ENCODE measurements at places on chromosomes 2 and 18. TPM values are rescaled to one million over a fixed set of nuclear protein-coding genes. Genes with fewer than 3 reads are reported as not detected.
A peak's percentile ranks its signal among the peaks of the same experiment; 100 is the strongest.

DNA sequence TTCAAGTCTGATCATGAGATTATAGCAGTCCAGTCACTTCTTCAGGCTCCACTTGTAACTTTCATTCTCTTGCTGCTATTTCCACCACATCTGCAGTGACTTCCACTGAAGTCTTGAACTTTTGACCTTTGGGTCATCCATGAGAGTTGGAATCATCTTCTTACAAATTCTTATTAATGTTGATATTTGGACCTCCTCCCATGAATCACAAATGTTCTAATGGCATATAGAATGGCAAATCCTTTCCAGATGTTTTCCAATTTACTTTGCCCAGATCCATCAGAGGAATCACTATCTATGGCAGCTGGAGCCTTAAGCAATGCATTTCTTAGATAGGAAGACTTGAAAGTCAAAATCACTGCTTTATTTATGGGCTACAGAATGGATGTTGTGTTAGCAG lies 159.4 kb downstream of the LTBP1 start:
- no peak overlapping the region for H3K27ac ChIP-seq
- no peak for DNase-seq
- H3K4me1 ChIP-seq, result peaks cover 20% of the 10 kb centered on the region

GRCh38 chr2:123566291-123566946 lies 458.7 kb upstream of the CNTNAP5 start:
- H3K27ac ChIP-seq, result no peak overlapping the region
- no peaks in the 10 kb centered on the region for H3K4me1 ChIP-seq
- no peak for DNase-seq
- H3K27me3 ChIP-seq, result peaks cover 3% of the 10 kb centered on the region
- no peak overlapping the region for H3K4me3 ChIP-seq

DNA sequence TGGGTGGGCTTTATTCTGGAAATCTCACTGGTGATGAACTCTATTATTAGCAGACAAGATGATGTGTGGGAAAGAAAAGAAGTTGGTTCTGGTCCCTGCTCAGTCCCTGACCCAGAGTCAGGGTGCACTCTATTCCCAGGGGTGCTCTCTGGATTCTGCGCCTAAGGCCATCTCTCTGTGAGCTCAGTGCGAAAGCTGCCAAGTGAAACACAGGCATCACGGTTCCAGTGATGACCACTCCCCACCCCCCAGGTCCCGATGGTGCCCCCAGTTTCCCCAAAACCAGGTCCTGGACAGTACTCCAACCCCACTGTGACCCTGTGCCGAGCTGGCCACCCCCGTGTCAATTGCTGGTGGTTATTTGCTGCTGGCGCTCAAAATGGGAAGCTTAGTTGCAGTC lies 30.1 kb downstream of the RHOB start:
- H3K4me1 ChIP-seq, result peaks cover 10% of the 10 kb centered on the region
- no peak overlapping the region for H3K27ac ChIP-seq
- DNase-seq, result no peak
- peaks cover 4% of the 10 kb centered on the region for H3K27me3 ChIP-seq
- H3K36me3 ChIP-seq, result peaks cover 4% of the 10 kb centered on the region

- H3K27me3 ChIP-seq, result peaks cover 12% of the 10 kb centered on the region
- no peak for DNase-seq
- no peaks in the 10 kb centered on the region for H3K4me1 ChIP-seq
- H3K27ac ChIP-seq, result no peak overlapping the region
Observed at GRCh38 chr2:118351796-118352195, 263.5 kb downstream of the INSIG2 start.

DNA sequence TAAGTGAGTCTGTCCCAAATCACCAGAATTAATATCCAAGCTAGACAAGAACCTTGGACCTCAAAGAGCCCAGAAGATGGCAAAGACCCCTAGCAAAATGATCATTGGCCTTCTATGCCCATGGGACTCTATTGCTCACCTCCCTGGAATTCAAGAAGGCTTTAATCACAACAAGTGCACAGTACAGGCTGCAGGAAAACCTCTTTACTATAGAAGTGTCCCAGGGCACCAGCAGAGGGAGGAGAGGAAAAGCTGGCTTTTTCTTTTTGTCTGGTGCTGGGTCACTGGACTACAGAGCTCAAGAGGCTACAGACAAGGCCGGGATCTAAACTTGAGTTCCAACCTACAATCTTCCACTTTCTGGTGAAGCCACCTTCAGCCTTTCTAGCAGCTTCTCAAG lies 88.3 kb upstream of the PPP1CB start:
- H3K4me3 ChIP-seq, result no peak overlapping the region
- no peaks in the 10 kb centered on the region for H3K27me3 ChIP-seq
- no peaks in the 10 kb centered on the region for H3K36me3 ChIP-seq
- DNase-seq, result no peak
- H3K27ac ChIP-seq, result peak overlapping the region; percentile 79

GRCh38 chr2:76711490-76711889 lies 810.7 kb downstream of the LRRTM4 start:
- H3K4me1 ChIP-seq, result no peaks in the 10 kb centered on the region
- no peak for DNase-seq
- no peak overlapping the region for H3K27ac ChIP-seq
- H3K4me3 ChIP-seq, result no peak overlapping the region

DNA sequence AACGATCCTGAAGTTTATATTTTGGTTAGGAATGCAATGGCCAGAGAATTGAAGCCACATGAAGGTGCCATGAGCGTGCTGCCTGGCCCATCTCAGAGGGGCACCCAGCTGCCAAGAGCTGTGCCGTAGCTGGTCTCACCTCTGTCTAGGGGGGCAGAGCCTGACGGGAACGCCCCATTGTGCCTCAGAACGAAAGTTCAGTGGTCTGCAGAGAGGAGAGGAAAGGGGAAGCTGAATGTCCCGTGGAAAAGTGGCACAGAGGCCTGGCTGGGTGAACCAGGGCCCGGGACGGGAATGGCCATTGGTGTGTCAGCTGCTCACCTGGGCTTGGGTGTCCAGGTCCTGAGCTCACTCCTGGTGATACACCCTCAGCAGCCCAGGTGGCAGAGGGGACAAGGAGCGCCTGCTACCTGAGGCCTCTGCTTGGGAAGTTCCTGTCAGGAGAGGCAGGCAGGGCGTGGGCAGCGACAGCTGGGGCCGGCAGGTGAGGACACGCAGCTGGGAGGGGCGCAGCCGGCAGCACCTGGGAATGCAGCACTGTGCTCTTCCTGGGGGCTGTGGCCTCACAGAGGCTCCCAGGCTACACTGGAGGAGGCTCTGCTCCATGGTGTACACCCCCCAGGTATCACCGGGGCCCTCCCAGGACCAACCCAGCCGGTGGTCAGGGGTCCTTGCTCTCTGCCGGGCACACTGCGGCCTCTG lies 67.3 kb downstream of the PARD6G start:
- no peak overlapping the region for H3K27ac ChIP-seq
- peaks cover 54% of the 10 kb centered on the region for H3K4me1 ChIP-seq
- no peaks in the 10 kb centered on the region for H3K36me3 ChIP-seq

DNA sequence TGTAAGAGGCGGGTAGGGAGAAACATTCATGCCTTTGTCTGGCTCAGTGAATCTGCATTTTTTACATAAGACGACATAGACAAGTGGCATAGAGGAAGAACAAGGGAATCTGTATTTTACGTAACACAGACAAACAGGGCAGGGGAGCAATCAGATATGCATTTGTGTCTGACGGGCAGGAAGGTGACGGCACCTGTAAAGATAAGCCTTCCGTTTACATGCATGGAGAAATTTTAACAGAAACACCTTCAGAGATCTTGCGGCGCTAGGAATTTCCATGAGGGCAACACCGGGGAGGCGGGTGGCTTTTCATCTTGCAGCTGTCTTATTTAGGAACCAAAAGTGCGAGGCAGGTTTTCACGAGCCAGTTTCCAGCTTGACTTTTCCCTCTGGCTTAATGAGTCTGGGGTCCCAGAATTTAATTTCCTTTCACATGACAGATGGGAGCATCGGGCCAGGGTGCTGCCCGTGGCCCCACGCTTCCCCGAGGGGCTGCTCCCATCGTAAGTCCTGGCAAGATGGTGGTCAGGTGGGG lies 42.6 kb downstream of the RTP5 start:
- peaks cover 5% of the 10 kb centered on the region for H3K27me3 ChIP-seq
- no peak for DNase-seq
- H3K36me3 ChIP-seq, result peaks cover 3% of the 10 kb centered on the region
- no peak overlapping the region for H3K27ac ChIP-seq

GRCh38 chr18:48940854-48941611 lies 9.7 kb downstream of the SMAD7 start:
- peaks cover 29% of the 10 kb centered on the region for H3K36me3 ChIP-seq
- H3K4me1 ChIP-seq, result peaks cover 86% of the 10 kb centered on the region
- no peak for DNase-seq
- H3K27me3 ChIP-seq, result no peaks in the 10 kb centered on the region

DNA sequence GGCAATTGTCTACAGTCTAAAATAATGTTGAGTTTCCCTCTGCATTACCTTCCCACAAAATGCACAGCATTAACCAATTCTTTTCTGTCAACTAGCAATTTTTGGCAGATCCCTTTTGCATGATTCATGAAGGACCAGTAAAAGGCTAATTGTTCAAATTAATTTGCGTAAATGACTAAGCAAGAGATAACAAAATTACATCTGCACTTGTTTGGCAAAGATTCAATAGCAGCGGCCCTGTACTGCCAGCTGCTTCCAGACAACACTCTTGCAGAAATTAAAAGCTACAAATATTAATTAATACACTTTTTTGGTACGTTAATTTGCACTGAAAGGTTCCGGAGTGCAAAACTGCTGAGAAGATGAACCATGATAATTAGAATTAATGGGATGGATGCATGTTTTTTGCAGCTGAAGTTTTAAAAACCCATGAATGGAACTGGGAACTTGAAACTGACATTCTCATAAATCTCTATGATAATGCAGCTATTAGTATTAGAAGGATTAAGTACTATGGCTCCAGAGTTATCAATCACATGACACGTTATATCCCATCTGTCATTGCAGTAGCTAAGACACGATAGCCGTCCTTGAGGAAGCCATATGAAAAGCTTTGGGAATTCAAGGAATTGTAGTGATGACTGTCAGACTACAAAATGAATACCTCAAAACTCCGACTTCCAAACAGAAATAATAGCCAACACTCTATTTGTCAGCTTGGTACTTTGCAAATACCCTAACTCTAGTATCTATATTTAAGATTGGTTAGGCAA lies 1268.3 kb upstream of the ACVR2A start:
- H3K27ac ChIP-seq, result no peak overlapping the region
- H3K27me3 ChIP-seq, result peaks cover 3% of the 10 kb centered on the region
- DNase-seq, result no peak
- peaks cover 4% of the 10 kb centered on the region for H3K4me1 ChIP-seq

GRCh38 chr2:10972683-10973433 lies 61.1 kb downstream of the KCNF1 start:
- H3K4me1 ChIP-seq, result peaks cover 29% of the 10 kb centered on the region
- DNase-seq, result no peak
- H3K36me3 ChIP-seq, result no peaks in the 10 kb centered on the region
- H3K4me3 ChIP-seq, result no peak overlapping the region
- peaks cover 23% of the 10 kb centered on the region for H3K27me3 ChIP-seq

DNA sequence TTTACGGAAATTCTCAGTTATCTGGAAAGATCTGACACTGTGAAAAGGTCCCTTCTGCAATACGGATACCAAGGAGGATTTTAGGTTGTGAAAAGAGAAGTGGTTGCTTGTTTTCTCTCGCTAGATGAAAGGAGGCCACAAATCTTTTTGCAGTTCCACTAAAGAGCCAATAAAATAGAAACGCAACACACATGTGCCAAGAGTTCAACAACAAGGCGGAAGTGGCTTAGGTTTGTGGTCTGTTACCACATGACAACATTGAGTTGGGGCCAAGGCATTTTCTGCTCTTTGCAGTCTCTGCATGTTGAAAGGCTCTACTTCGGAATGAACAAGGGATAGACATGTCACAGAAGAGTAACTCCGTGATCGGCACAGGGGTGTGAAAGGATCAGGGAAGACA lies 115.7 kb upstream of the OSR1 start:
- H3K36me3 ChIP-seq, result no peaks in the 10 kb centered on the region
- no peak overlapping the region for H3K4me3 ChIP-seq
- DNase-seq, result no peak
- H3K27me3 ChIP-seq, result peaks cover 10% of the 10 kb centered on the region
- no peaks in the 10 kb centered on the region for H3K4me1 ChIP-seq

GRCh38 chr2:208122248-208122647 lies 2.1 kb downstream of the CRYGD start:
- peaks cover 4% of the 10 kb centered on the region for H3K27me3 ChIP-seq
- no peak overlapping the region for H3K4me3 ChIP-seq
- H3K27ac ChIP-seq, result no peak overlapping the region

GRCh38 chr2:100417711-100418124 lies 250 bp upstream of the CHST10 start:
- no peak for DNase-seq
- peak overlapping the region; percentile 91 for H3K4me3 ChIP-seq
- H3K27ac ChIP-seq, result peak overlapping the region; percentile 36
- H3K27me3 ChIP-seq, result no peaks in the 10 kb centered on the region
- H3K4me1 ChIP-seq, result peaks cover 17% of the 10 kb centered on the region

DNA sequence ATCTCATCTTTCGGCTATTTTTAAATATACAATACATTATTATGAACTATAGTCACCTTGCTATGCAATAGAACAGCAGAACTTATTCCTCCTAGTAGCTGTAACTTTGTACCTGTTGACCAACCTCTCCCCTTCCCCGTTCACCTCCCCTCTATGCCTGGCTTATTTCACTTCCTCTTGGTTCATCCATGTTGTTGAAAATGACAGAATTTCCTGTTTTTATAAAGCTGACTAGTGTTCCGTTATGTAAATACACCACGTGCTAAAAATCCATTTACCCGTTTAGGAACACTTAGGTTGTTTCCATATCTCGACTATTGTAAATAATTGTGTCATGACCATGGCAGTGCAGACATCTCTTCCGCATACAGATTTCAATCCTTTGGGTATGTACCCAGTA lies 10.3 kb downstream of the ALPI start:
- H3K36me3 ChIP-seq, result no peaks in the 10 kb centered on the region
- H3K27me3 ChIP-seq, result peaks cover 48% of the 10 kb centered on the region
- DNase-seq, result no peak
- no peak overlapping the region for H3K27ac ChIP-seq
- H3K4me3 ChIP-seq, result no peak overlapping the region

- no peaks in the 10 kb centered on the region for H3K27me3 ChIP-seq
- peaks cover 12% of the 10 kb centered on the region for H3K36me3 ChIP-seq
- H3K27ac ChIP-seq, result no peak overlapping the region
Observed at GRCh38 chr2:168592181-168592831, 136.2 kb downstream of the CERS6 start.

GRCh38 chr18:31229829-31230228 lies 67.2 kb upstream of the DSC1 start:
- no peak overlapping the region for H3K4me3 ChIP-seq
- H3K27ac ChIP-seq, result no peak overlapping the region
- no peaks in the 10 kb centered on the region for H3K36me3 ChIP-seq
- peaks cover 30% of the 10 kb centered on the region for H3K4me1 ChIP-seq
- no peaks in the 10 kb centered on the region for H3K27me3 ChIP-seq

DOCK10 gene
- 1.7 TPM for total RNA-seq

SPATA3 gene
- not detected for total RNA-seq

POLR1B gene
- total RNA-seq, result 29.3 TPM

NYAP2 gene
- total RNA-seq, result 1.00 TPM

ZBTB14 gene
- total RNA-seq, result 11.4 TPM

FBXO48 gene
- total RNA-seq, result 2.0 TPM

CNGA3 gene
- 6.8 TPM for total RNA-seq
